Suppressor macrophage treated with lipopolysaccharide for 1 hour (primary cell): ENCODE measurements at places on chromosomes 6 and 20.

GRCh38 chr6:69816026-69816425, 19.2 kb upstream of the LMBRD1 start:
- DNase-seq = no peak

DNA sequence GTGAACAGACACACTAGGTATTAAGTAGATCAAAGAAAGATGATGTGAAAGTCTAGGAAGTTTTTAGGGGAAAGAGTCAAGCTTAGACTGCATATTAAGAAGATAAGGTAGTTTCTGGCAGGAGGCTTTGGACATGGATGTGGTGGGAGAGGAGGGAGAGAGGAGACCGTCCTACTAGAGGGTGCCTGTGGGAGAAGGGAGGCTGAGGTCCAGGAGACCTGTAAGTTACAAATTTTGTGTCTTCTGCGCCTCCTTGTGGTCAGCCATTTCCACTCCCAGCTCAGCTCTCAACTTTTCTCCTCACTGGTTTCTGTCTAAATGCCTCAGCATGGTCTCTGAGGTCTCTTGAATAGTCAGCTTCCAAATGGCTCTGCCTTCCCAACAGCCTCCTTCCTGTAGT, 193.5 kb downstream of the UNC5CL start:
- DNase-seq = peak; percentile 27

GRCh38 chr6:148309301-148309700, 33.3 kb upstream of the SASH1 start:
- DNase-seq = no peak

DNA sequence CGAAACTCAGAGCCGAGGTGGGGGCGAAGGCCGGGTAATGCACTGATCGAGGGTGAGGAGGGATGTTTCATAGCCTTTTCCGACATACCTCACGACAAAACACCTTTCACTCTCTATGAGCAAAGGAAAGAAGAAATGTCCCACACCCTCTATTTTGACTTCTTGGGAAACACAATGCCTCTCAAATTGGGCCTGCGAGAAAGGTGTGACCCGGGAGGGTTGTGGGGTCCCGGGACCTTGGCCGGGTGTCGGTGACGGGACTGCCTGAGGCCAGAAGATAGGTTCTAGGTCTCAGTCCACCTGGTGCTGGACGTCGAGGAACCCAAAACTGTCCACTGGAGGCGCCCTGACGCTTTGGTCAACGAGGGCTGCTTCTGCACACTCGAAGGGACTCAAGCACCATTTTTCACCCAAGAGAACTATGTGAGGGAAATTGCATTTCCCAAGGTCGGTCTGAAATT, 41.1 kb upstream of the OSTM1 start:
- DNase-seq = peak; percentile 51

GRCh38 chr6:10177704-10178103, 237.2 kb downstream of the TFAP2A start:
- DNase-seq = no peak

DNA sequence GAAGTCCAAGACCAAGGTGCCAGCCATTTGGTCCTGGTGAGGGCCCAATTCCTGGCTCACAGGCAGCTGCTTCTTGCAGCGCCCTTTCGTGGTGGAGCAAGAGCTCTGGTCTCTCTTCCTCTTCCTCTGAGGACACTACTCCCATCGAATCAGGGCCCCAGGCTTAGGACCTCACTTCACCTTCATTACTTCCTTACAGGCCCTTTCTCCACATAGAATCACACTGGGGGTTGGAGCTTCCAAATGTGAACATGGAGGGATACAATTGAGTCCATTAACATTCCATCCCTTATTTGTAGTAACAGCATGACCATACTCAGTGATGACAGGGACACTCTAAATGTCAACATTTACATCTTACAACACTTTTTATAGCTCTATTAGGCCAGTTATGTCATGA, 2.3 kb downstream of the RAMACL start:
- peak; percentile 57 for DNase-seq
